ENCODE measurements at places on chromosomes 16 and 17.
A peak's percentile ranks its signal among the peaks of the same experiment; 100 is the strongest.

GRCh38 chr16:73951481-73951880, 345.1 kb upstream of the PSMD7 start:
- no peak for DNase-seq

DNA sequence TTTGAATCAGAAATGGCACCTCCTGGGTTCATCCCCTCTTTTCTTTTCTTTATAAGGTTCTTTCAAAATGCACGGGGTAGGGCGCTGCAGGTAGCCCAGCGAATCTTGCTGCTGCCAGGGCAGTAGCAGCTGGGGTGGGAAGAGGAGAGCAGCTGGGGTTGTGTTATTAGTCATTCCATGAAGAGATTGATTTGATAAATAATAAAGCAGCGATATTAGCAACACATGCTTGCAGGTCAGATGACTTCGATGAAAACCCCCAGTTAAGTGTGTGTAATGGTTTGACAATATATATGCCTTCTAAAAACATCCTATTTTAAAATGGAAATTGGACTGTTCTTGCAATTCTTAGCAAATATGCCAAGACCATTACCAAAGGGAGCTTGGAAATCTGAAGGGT, 200.7 kb downstream of the CCDC182 start:
- no peak for DNase-seq

- DNase-seq, result no peak
These were observed 86.3 kb downstream of the NLK start for GRCh38 chr17:28128779-28129178.

DNA sequence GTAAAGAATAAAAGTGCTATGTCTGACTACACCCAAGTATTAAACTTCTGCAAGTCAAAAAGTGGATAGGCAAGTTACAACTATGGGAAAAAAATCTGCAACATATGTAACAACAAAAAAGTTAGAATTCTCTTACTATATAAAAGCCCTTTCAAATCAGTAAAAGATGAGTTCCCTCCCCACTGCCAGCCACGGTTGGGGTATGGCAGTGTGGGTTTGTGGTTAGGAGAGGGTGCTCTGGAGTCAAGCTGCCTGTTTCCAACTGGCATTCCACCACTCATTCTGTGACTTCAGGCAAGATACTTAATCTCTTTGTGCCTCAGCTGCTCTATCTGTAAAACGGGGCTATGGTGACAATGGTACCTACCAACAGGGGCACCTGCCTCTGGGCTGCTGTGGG, 26.6 kb upstream of the MFSD6L start:
- DNase-seq, result no peak

DNA sequence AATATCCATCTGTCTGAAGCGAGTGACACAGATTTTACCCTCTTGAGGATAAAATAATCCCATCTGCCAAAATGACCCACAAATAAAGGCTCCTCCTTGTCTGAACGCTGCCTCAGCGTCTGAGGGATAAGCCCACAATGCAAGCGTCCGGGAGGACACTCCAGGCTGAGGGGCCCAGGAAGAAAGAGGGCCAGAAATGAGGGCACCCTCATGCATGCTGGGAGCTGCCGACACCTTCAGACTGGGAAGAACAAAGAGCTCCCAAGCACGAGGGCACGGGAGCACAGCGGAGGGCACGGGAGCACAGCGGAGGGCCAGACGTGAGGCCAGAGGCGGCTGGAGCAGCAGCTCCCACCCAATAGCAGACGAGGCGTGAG, 126.9 kb downstream of the ZNF778 start:
- no peak for DNase-seq

DNA sequence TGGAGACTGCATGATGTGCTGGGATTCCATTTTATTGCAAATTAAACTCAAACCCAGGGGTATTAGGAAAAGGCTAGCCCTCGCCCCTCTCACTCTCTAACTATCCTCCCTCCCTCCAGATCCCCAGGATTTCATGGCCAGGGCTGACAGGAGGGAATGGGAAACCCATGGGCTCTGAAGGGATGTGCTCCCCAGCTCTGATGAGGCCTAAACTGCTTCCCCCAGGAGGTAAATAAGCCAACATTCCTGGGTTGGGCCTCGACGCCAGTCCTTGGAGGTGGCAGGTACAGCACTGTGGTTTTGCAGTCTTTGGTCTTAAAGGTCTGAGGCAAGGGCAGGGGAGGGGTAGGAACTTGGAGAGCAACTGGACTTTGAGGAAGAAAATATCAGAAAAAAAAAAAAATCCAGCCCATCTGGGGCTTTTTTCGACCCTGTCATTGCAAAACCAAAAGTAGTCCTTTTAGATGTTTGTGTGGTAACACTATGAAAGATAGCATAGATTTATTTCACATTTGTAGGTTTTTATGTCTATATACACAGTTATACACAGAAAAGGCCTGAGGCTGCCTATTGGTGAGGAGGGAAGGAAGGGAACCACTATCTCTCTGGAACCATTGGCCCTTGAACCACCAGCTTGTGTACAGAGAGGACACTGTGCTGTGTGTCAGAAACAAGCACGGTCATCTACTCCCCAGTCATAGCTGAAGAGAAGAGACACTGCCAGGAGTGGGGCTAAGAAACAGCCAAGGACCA, 12.0 kb downstream of the C17orf113 start:
- DNase-seq, result no peak

GRCh38 chr17:60888812-60889709, 211.4 kb downstream of the BCAS3 start:
- DNase-seq, result no peak

GRCh38 chr17:49069585-49070273, 62.8 kb upstream of the B4GALNT2 start:
- DNase-seq, result no peak

DNA sequence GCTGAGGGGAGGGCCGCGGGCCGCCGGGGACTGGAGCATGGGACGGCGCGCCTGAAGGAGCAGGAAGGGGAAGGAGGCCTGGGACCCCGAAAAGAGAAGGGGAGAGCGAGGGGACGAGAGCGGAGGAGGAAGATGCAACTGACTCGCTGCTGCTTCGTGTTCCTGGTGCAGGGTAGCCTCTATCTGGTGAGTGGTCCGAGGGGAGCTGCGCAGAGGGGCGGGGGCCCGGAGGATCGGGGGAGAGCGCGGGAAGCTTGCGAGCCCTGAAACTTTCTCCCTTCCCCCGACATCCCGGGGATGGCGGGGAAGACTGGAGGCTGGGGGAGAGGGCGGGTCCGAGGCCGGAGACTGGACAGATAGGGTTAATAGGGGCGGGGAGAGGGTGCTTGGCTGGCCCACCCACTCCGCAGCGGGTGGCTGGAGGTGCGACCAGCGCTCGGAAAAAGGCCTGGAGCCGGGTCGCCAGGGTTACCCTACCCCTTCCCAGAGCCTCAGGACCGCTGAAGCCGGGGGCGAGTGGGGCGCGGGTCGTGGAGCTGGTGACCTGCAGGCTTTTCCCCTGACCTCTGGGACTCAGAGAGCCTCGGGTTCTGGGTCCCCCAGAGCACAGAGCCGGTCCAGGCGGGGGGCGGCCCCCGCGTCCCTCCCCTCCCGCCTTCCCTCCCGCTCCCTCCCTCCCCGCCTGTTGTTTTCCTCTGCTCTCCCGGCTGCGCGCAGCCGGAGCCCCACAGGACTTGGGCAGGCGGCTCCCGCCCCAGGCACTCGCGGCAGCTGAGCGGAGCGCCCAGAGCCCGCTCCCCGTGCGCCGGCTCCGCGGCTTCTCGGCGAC, 631 bp downstream of the NXPH3 start:
- peak; percentile 5 for DNase-seq
